ENCODE measurements at places on chromosomes 2 and 18.
A peak's percentile ranks its signal among the peaks of the same experiment; 100 is the strongest.

DNA sequence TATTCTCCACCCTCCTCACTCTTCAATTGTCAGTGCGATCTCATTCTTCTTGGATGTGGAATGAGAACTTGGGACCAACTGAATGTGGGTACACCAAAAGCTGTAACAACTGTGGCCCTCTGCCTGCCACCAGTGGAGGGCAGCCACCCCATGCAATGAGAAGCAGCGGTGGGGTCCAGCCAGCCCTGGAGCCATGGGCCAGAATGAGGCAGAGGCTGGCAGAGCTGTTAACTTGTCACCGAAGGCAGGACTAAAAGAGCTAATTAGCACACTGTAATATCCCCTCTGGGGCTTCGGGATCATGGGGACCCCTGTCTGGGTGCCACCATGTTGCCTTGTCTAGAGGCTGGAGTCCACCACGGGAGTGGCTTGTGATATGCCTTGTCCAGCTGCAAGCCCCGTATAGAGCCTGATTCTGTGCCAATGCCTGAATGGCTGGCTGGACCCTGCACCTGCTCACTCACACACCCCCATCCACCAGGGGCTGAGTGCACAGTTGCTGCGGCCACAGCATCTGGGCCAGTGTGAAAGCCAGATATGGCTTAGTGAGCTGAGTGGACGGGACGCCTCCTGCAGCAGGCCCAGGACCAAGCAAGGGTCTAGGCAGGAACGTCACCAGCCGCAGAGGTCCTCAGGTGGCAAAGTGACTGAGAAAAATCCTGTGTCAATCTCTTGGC, 680.5 kb downstream of the DSC3 start:
- no peak for DNase-seq

- DNase-seq: no peak
Observed at GRCh38 chr2:112642966-112643365, 2.8 kb upstream of the SLC20A1 start.

- no peak for DNase-seq
Observed at GRCh38 chr2:95361216-95361980, 41.1 kb upstream of the FAHD2A start.

GRCh38 chr18:13577091-13577697, 149.2 kb downstream of the FAM210A start:
- peak; percentile 78 for DNase-seq

- peak; percentile 18 for DNase-seq
Observed at GRCh38 chr18:55522011-55522410, 66.0 kb downstream of the TCF4 start.

DNA sequence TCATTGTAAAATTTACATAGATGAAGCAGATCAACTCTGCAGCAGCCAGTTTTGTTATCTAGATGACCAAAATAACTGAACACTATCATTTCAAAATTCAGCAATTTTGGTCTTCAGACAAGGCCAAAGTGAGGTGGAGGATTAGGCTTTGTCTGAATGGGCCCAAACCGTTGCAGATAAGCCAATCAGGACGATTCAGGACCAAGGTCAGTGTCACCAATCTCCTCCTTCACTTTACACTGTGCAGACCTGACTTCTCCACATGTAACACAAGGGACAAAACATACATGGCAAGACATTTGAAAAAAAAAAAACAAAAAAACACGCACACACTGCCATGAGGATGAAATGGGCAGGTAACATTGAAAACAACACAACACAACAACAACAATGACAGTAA, 211.2 kb downstream of the NAPG start:
- no peak for DNase-seq

DNA sequence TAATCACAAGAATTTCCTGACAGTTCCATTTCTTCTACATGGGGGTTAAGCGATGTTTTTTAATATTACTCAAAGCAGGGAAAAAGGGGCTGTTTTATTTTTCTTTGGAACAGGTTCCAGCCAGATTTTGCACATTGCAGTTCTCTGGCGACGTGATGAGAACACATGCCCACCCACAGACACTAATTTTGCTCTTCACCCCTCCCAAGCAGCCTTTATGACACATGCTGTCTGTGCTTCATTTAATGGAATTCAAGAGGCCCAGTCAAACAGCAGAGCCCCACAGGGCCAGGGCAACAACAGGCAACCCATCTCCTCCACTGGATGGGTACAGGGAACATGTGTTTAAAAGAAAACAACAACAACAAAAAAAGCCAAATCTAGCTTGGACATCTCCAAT, 70.8 kb downstream of the SPRED2 start:
- DNase-seq: no peak

DNA sequence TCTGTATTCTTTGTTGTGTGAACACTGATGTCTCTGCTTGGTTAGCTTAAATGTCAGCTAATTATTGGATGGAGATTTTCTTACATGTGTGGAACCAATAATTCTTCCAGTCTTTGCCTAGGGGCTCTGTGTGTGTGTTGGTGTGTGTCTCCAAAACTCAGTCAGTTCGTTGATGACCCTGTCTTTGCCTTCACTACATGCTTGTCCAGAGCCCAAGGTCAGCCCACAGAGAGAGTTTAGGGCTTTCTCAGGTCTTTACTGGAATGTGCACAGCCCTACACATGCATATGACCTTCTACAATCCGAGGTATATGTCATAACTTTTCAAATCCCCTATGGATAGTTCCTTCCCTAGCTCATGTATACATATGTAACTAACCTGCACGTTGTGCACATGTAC, 74.1 kb upstream of the LDAH start:
- DNase-seq: no peak

GRCh38 chr2:33620-34019, 12.7 kb downstream of the FAM110C start:
- DNase-seq: no peak

DNA sequence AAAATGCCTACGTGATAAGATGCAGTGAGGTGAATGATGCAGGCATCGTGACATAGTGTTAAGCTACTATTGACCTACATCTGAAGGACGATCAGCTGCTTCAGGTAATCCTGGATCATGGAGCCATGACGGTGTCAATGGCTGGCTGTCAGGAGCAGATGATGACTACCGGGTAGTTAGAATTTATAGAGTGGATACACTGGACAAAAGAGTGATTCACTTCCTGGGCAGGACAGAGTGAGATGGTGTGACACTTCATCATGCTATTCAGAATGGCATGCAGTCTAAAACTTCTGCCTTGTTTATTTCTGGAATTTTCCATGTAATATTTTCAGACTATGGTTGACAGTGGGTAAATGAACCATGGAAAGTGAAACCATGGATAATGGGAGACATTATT, 29.5 kb downstream of the METTL8 start:
- DNase-seq: no peak

GRCh38 chr2:181430406-181431118, 26.6 kb upstream of the ITGA4 start:
- no peak for DNase-seq

GRCh38 chr18:74148543-74149070, 284 bp downstream of the TIMM21 start:
- no peak for DNase-seq

- DNase-seq: no peak
Observed at GRCh38 chr2:113114224-113114945, 13.0 kb upstream of the IL1RN start.

DNA sequence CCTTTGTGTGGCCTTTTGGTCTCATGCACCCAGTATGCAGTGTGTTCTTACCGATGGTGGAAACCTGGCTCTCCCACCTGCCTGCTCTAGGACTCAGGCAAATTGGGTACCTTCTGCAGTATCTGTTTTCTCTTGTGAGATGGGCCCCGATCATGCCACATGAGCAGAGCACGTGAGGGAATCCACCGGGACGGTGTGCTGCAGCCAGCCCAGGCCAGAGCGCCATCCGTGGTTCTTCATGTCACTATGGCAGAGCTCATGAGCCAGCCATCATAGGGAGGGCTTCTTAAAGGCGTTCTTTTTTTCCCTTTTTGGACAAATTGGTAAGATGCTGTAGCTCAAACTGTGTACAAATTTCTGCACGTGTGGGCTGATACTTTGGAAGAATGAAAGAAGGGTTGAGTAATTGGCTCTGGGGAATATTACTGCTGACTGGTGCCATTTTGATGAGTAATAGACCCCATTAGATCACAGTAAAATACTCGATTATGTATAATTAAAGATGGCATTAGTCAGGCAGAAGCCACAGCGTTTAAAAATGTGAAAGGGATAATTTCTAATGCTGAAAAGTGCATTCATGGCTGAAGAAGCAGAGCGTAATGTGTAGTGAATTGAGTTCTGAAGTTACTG, 19.2 kb downstream of the SH3RF3 start:
- no peak for DNase-seq

GRCh38 chr2:222722327-222722946, 51.0 kb downstream of the MOGAT1 start:
- peak; percentile 58 for DNase-seq

DNA sequence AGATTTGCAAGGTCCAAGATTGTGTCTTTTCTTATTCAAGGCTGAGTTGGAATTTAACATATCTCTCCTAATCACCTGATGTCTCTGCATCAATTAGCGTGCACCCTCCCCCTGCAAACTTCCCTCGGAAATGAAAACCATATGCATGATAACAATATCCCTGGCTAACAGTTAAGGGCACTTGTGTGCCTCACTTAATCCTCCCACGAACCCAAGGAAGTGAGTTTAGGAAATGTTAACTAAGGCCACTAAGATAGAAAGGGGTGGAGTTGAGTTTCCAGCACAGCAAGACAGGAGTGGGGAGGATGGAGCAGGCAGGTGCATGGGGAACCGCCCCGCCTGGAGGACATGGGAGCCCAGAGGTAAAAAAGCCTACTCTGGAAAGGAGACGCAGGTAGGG, 52.4 kb upstream of the PTMA start:
- DNase-seq: no peak

GRCh38 chr2:218051903-218052302, 17.1 kb upstream of the RUFY4 start:
- no peak for DNase-seq

- DNase-seq: no peak
Observed at GRCh38 chr18:57644540-57644939, 22.9 kb upstream of the NARS1 start.

DNA sequence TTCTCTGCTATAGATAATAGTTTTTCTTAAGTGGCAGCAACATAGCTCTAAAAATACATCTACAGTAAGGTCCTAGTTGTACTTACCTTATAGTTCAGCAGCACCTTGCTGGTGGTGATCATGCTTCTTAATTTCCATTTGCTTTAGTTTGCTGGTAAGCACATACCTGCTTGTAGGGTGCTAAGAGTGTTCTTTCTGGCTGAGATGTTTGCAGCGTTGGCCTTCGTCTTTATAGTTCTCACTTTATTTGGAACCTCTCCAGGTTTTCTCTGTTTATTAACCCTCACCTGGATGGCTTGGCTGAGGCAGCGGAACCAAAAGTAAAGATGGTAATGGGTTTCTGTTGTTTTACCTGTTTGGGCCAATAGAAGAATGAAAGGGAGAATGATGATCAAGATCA, 123.6 kb upstream of the EFEMP1 start:
- DNase-seq: no peak

DNA sequence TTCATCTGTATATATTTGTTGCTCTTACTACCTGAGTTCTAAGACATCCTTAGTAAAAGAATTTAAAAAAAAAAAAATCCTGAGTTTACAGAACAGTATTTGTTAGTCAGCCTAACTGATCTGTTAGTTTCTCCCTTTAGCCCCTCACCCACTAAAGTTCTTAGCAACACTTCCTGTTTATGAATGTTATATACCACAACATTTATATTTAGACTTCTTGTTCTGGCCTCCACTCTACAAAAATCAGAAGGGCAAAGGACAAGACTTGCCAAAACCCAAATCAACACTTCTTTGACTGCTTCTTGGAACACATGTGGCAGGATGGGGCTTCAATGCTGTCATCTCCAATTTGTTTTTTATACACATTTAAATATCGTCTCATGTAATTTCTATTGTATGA, 71.1 kb downstream of the MGAT5 start:
- peak; percentile 43 for DNase-seq

GRCh38 chr2:215507136-215507535, 71.3 kb upstream of the FN1 start:
- no peak for DNase-seq

DNA sequence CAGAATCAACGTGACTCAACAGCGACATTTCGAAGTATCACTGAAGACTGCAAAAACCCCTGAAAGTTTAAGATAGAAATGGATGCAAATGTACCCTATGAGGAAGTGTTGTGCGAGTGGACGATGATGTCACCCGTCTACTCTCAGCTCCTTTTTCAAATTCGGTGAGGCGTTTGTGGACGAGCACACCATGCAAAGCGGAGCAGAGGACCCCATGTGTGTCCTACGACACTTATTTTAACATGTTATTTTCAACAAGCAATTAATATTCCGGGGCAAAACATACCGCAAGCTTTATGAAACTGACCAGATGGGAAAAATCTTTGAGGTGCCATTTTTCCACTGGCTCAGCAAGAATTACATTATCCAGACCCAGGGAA, 2.0 kb downstream of the PXDN start:
- no peak for DNase-seq

- DNase-seq: no peak
Observed at GRCh38 chr2:25561136-25561850, 112.1 kb downstream of the DTNB start.

DNA sequence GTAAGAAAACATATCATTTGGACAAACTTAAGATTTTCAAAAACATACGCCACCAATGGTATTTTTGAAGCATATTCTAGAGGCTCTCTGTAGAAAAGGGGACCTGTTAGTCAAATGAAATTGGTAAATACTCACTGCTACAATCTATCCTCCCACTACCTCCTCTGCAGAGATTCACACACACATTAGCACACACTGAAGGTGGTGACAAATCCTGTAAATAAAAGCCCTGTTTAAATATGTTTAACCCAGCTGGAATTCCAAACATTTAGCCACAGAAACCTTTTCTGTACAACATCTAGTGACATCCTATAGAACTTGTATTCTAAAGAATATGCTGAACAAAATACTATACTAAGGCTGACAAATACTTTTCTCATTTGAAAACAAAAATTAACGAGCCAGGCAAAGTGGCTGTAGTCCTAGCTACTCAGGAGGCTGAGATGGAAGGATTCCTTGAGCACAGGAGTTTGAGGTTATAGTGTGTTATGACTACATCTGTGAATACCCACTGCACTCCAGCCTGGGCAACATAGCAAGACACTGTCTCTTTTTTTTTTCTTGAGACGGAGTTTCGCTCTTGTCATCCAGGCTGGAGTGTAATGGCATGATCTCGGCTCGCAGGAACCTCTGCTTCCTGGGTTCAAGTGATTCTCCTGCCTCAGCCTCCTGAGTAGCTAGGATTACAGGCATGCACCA, 25.9 kb downstream of the ALS2 start:
- no peak for DNase-seq

DNA sequence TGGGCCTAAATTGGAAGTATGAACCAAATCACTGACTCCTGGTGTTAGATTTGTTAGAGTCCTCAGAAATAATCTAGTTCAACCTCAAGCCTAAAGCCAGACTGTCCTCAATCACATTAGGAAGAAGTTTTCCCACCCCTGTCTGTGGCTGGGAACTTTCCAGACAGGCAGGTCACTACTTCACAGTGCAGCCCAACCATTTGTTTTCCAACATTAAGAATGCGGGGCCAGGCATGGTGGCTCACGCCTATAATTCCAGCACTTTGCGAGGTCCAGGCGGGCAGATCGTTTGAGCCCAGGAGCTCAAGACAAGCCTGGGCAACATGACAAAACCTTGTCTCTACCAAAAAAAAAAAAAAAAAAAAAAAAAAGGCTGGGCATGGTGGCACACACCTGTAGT, 5.5 kb upstream of the OSBPL1A start:
- no peak for DNase-seq

GRCh38 chr18:49819823-49820671, 6.7 kb upstream of the ACAA2 start:
- peak; percentile 25 for DNase-seq

GRCh38 chr2:102122115-102122514, 20.4 kb upstream of the IL1R1 start:
- no peak for DNase-seq

Data from GM12864 (cell line).